ENCODE measurements at places on chromosomes 4 and X. TPM values are rescaled to one million over a fixed set of nuclear protein-coding genes. Genes with fewer than 3 reads are reported as not detected.

ARHGAP36 gene
- not detected for total RNA-seq

SCML1 gene
- 0.23 TPM for total RNA-seq

STATH gene
- not detected for total RNA-seq

MAGEA10 gene
- total RNA-seq: not detected

DIPK2B gene
- total RNA-seq: not detected

CORIN gene
- total RNA-seq: not detected

DNA sequence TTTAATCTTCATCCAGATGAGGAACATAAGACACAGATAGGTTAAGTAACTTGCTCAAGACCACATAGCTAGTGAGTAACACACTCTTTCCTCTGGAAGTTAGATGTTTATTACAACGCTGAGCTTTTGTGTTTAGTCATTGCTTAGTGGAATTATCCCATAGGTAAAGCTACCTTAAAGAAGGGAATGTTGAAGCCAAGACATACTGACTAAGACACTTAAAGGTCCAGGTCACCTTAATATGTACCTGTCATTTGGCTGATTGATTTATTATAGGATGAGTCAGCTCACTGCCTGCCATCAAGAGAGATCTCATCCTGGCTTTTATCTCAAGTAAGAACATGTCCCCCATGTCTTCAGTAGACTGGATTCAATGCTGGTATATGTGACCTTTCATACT, 53.4 kb downstream of the KDR start:
- no peak overlapping the region for H3K27ac ChIP-seq
- no peaks in the 10 kb centered on the region for H3K27me3 ChIP-seq
- DNase-seq: no peak
- no peak overlapping the region for H3K4me3 ChIP-seq
- H3K36me3 ChIP-seq: no peaks in the 10 kb centered on the region

GRCh38 chr4:3639613-3640586, 107.7 kb upstream of the LRPAP1 start:
- H3K4me1 ChIP-seq: no peaks in the 10 kb centered on the region
- no peak overlapping the region for H3K27ac ChIP-seq
- H3K36me3 ChIP-seq: no peaks in the 10 kb centered on the region
- DNase-seq: no peak
- H3K27me3 ChIP-seq: no peaks in the 10 kb centered on the region
- H3K4me3 ChIP-seq: no peak overlapping the region

DNA sequence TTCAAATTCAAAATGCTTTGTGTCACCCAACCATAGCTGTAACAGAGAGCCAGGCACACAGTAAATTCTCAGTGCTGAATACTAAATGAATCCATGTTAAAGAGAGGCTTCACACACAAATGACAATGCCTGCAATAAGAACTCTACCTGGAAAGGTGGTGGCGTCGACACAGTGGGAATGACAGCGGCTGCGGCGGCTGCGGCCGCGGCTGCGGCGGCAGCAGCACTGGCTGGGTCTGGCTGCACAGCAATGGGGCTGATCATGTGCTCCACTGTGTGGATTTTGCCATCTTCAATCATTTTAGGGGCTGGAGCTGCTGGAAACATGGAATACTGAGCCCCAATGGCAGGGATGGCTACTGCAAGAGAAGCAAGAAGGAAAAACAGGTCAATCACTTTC, 97.4 kb downstream of the CHRNA9 start:
- DNase-seq: no peak
- no peak overlapping the region for H3K4me3 ChIP-seq
- peaks cover 32% of the 10 kb centered on the region for H3K36me3 ChIP-seq
- H3K27ac ChIP-seq: no peak overlapping the region
- H3K4me1 ChIP-seq: peaks cover 22% of the 10 kb centered on the region

DNA sequence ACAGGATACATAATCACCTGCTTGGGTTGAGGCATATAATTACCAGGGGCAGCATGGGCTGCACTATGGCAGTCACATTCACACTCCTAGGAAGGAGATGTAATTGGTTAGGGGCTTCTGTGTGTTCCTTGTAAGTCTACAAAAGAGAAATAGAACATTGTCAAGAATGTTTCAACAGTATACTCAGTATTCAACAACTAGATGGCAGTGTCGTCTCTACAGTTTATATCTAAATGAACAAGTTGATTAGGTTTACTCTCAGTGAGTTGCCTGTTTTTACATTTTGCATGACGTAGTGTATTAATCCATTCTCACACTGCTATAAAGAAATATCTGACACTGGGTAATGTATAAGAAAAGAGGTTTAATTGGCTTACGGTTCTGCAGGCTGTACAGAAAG, 50.5 kb upstream of the RAB33B start:
- peaks cover 11% of the 10 kb centered on the region for H3K36me3 ChIP-seq
- H3K27me3 ChIP-seq: no peaks in the 10 kb centered on the region
- H3K4me3 ChIP-seq: no peak overlapping the region
- no peak overlapping the region for H3K27ac ChIP-seq

- H3K36me3 ChIP-seq: peaks cover 1% of the 10 kb centered on the region
- H3K4me1 ChIP-seq: peaks cover 5% of the 10 kb centered on the region
- no peak overlapping the region for H3K4me3 ChIP-seq
- no peak overlapping the region for H3K27ac ChIP-seq
- no peak for DNase-seq
- peaks cover 8% of the 10 kb centered on the region for H3K27me3 ChIP-seq
These were observed 68.7 kb upstream of the SPRY1 start for GRCh38 chr4:123327846-123328429.

GRCh38 chr4:143250617-143251016, 65.9 kb downstream of the USP38 start:
- H3K27me3 ChIP-seq: peaks cover 4% of the 10 kb centered on the region
- H3K4me3 ChIP-seq: no peak overlapping the region
- DNase-seq: no peak
- H3K36me3 ChIP-seq: no peaks in the 10 kb centered on the region
- H3K27ac ChIP-seq: no peak overlapping the region
- no peaks in the 10 kb centered on the region for H3K4me1 ChIP-seq

DNA sequence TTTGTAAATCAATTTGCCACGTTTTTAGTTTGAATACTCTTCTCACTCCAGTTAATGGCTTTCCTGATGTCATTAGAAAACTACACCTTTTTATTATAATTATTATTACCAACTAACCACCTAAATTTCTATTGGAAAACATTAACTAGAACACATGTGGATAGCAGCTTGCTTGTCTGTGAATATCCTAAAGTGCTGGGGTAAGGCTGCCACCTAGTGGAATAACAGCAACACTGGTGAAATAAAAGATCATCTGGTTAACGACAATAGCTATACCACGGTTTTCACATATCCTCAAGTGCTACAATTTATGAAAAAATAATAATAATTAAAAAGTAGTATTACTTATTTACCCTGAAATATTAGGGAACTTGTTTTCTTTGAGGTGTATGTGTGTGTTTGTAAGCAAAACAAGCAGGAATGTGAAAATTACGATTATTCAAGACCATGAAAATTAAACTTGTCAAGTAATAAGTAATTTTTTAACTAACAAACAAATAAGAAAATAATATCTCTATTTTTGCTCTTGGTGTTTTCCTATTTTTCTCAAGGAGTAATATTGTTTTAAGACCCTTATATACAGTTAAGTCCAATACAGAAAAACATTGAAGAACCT, 130.1 kb upstream of the TECRL start:
- H3K27ac ChIP-seq: no peak overlapping the region
- H3K36me3 ChIP-seq: no peaks in the 10 kb centered on the region
- no peak overlapping the region for H3K4me3 ChIP-seq
- DNase-seq: peak; percentile 43

DNA sequence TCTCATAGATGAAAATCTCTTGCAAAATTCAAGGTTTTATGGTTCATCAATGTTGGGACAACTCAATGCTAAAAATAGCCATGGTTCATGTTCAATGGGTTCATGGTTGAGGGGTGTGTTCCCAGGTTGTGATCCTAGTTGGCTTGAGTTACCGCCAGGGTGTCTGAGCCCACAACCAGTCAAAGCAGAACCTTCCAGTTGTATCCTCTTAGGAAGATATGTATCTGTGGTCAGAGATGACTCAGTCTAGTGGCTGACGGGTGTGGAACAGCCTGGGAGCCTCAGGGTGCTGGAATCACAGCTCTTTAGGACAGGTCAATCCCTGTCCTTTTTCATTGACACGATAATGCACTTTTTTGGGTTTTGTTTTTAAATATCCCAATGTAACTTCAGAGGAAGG, 192.3 kb upstream of the NR3C2 start:
- peaks cover 4% of the 10 kb centered on the region for H3K36me3 ChIP-seq
- DNase-seq: no peak
- H3K4me1 ChIP-seq: no peaks in the 10 kb centered on the region

DNA sequence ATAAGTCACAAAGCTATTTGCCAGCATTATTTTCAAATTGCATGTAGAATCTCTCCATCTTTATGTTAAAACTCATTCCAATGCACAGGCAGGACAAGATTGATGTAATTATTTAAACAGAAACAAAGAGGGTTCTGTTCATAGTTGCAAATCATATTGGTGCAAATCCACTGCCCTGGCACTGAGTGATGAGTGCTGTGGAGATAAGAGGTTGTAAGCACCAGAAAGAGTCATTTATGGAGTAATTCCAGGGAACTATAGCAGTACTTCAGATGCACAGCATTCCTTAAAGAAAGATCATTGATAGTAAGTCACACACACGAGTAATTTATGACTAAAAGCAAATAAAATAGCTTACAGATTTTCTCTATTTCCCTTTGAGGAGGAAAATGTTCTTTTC, 337.7 kb upstream of the CTSO start:
- no peak for DNase-seq
- H3K4me3 ChIP-seq: no peak overlapping the region
- no peaks in the 10 kb centered on the region for H3K36me3 ChIP-seq

- peaks cover 13% of the 10 kb centered on the region for H3K4me1 ChIP-seq
- DNase-seq: peak; percentile 60
- H3K4me3 ChIP-seq: no peak overlapping the region
- H3K27ac ChIP-seq: no peak overlapping the region
These were observed 4.8 kb downstream of the FRMPD3 start for GRCh38 chrX:107454302-107454701.

- H3K36me3 ChIP-seq: peaks cover 2% of the 10 kb centered on the region
- peaks cover 22% of the 10 kb centered on the region for H3K4me1 ChIP-seq
- H3K27me3 ChIP-seq: peaks cover 5% of the 10 kb centered on the region
- H3K4me3 ChIP-seq: no peak overlapping the region
- no peak for DNase-seq
These were observed 276.6 kb downstream of the BCOR start for GRCh38 chrX:39820938-39821708.

DNA sequence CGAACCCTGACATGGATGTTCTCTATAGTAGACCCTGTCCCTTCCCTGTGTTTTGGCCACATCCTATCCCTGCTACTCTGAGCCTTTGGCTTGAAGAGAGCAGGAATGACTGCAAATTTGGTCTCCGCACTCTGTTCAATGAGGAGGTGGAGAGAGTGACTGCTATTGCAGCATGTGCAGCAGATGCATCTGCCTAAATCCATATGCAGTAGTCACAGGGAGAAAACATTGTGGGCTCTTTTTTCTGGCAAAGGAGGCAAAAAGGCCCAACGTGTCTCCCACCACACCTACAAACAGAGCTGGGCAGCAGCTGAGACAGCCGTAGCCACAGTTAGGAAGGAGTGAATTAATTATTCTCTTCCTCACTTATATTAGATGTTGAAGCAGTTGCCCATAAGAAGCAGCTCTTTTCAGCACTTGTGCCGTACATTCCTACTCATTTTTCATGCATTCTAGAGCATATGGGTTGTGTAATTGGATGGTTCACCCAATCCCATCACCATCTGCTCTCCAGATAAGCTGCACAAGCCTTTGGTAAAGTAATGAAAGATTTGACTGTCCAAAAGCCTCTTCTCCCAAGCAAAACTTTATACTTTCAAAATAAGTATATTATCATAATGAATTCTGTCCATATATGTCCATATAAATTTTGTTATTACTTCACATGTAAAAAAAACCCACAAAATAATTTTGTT, 147.9 kb upstream of the FAM47A start:
- no peak for DNase-seq
- no peaks in the 10 kb centered on the region for H3K27me3 ChIP-seq
- no peaks in the 10 kb centered on the region for H3K4me1 ChIP-seq
- no peak overlapping the region for H3K27ac ChIP-seq
- no peak overlapping the region for H3K4me3 ChIP-seq
- H3K36me3 ChIP-seq: no peaks in the 10 kb centered on the region

GRCh38 chrX:20421275-20421674, 154.6 kb upstream of the RPS6KA3 start:
- no peaks in the 10 kb centered on the region for H3K36me3 ChIP-seq
- peaks cover 10% of the 10 kb centered on the region for H3K4me1 ChIP-seq
- DNase-seq: no peak
- no peaks in the 10 kb centered on the region for H3K27me3 ChIP-seq
- H3K27ac ChIP-seq: no peak overlapping the region
- no peak overlapping the region for H3K4me3 ChIP-seq

- peaks cover 12% of the 10 kb centered on the region for H3K4me1 ChIP-seq
- no peaks in the 10 kb centered on the region for H3K36me3 ChIP-seq
- H3K27me3 ChIP-seq: peaks cover 3% of the 10 kb centered on the region
- no peak overlapping the region for H3K27ac ChIP-seq
- H3K4me3 ChIP-seq: no peak overlapping the region
These were observed 126.9 kb upstream of the GPRIN3 start for GRCh38 chr4:89434364-89434988.

DNA sequence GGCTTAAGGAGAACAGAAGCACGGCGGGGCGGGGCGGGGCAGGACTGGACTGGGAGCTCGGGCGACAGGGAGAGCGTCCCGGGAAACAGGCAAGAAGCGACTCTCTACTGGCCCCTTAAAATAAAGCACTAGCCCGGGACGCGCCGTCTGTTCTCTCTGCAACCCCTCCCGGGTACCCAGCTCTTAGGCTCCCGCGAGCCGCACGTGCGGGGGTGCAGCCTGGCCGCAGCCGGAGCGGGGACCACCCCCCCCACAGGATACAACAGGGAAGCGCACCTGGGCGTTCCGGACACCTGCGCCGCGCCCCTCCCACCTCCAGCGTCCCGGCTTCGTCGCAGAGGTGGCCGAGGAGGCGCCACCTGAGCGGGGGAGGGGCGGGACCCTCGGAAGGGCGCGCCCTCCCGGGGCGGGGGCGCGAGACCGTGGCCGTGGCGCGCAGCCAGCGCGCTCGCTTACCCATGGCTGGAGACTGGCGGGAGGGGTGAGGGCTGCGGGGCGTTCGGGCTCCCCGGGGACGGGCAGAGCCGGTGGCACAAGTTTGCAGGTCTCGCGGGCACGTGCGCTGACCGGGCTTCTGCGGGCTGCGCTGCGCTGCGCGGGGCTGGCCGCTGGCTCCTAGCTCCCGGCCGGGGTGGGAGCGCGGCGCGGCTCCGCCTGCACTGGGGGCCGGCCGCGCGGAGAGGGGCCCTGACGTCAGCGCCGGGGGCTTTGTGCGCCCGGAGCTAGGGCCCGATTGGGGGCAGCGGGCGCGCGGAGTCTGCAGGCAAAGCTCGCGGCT, 91.5 kb downstream of the GEMIN8 start:
- H3K4me1 ChIP-seq: no peaks in the 10 kb centered on the region
- H3K4me3 ChIP-seq: no peak overlapping the region
- peaks cover 44% of the 10 kb centered on the region for H3K27me3 ChIP-seq
- no peak for DNase-seq

DNA sequence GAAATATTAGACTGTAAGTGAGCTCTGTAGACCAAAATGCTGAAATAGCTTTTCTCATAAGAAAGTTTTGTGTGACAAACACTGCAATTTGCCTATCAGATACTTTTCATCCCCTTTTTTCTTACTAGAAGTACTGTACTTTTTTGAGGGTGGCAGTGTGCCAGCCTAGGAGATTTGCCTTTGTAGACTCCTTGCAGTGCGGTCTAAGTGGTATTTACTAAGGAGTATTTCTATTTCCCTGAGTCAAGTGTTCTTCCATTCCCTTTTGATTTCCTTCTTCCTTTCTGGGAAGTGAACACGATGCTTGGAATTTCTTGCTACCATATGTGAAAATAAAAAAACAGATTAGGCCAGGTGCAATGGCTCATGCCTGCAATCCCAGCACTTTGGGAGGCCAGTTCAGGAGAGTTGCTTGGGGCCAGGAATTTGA, 34.6 kb downstream of the PDLIM5 start:
- no peak overlapping the region for H3K4me3 ChIP-seq
- peaks cover 3% of the 10 kb centered on the region for H3K36me3 ChIP-seq
- no peak overlapping the region for H3K27ac ChIP-seq
